ENCODE measurements at places on chromosomes 4 and X. TPM values are rescaled to one million over a fixed set of nuclear protein-coding genes. Genes with fewer than 3 reads are reported as not detected.

DNA sequence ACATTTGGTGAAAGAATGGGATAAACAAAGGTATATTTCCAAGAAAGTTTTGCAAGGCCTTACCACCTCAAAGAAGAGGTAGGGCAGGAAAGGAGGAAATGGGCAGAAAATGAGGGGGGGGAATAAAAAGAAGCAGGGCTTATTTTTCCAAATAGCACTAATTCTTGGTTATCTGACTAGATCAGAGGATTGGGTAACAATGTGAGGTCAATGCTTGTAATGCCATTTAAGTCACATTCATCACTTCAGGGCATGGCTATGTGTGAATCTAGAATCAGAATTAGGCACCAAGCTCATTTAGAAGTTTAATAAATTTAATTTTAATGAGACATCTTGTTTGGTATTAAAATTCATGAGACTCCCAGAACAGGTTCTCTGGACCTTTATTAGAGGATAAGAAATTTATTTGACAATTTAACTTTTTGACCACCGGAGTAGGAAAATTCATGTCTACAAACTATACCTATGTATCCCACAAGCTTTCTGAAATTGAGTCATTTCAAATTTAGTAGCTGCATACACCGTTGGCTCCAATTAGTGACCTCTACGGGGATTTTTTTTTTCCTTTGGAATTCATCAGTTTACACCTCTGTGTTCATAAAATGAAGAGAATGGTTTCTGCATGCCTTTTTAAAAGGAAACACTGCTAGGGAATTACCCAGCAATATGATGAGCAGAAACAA, 1.4 kb upstream of the STS start:
- DNase-seq: no peak

DNA sequence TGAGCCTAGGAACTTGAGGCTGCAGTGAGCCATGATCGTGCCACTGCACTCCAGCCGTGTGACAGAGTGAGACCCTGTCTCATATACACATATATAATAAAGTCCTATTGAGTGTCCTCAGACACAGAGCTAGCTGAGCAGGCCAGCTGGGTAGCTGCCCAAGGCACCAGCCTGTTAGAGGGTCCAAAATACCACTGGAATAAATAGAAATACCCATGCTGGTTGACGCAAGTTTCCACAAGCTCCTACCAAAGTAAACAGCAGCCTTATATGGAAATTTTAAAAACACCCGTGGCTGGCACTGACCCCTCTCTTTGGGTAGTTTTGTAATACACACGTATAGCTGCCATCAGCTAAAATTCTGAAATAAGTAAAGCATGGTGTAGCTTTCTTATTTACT, 348.6 kb downstream of the BCOR start:
- no peak for DNase-seq

Gene PABPC1L2A
- not detected for total RNA-seq

DNA sequence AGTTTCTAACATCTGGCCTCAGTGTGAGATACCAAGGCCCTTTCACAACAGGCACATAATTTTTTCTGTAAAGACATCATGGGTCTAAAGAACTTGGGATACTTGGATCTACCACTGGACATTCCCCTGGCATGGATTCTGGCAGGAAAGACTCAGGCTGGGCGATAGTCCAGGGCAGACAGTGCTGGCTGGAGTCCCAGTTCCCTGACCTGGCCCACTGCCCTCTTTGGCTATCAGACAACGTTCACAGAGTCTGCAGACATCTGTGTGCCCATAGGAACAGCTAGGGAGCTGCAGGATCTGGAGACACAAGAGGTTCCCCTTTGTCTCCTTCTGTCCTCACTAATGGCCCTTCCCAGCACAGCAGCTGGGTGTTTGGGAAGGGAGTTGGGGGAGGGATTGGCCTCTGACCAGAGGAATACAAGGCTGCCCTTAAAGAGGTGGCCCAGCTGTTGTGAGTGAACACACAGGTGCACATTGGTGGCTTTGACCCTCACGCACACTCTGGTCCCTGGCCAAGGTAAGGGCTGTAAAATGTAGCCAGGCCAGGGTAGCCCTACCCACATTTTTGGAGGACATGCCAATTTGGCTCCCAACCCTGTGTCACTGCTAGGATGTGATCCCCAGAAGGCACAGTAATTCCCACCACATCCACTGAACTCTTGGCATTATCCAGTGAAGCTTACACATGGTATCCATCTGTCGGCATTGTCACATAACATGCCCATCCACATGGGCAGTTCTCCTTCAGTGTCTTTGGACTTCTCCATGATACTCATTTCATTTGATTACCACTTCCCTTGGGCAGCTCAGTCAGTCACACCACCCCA, 72.3 kb downstream of the SOX3 start:
- DNase-seq: no peak

DNA sequence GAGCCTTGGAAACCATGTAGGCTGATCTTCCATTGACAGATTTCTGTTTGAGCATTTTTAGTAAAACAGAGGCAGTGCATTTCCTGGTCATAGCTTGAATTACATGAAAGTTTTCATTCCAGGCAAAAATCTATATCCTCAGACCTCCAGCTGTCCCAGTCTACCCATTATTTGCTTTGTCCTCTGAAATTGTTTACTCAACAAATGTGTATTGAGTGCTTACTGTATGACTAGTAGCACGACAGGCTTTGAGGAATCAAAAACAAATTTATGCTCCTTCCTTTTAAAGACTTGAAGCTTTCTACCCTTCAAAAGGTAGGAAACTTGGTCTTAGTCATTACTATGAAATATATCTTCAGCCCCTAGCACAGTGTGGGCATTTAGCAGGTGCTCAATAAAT, 307.9 kb upstream of the IGFBP7 start:
- DNase-seq: no peak

Gene MBNL3
- total RNA-seq: 19.9 TPM

DNA sequence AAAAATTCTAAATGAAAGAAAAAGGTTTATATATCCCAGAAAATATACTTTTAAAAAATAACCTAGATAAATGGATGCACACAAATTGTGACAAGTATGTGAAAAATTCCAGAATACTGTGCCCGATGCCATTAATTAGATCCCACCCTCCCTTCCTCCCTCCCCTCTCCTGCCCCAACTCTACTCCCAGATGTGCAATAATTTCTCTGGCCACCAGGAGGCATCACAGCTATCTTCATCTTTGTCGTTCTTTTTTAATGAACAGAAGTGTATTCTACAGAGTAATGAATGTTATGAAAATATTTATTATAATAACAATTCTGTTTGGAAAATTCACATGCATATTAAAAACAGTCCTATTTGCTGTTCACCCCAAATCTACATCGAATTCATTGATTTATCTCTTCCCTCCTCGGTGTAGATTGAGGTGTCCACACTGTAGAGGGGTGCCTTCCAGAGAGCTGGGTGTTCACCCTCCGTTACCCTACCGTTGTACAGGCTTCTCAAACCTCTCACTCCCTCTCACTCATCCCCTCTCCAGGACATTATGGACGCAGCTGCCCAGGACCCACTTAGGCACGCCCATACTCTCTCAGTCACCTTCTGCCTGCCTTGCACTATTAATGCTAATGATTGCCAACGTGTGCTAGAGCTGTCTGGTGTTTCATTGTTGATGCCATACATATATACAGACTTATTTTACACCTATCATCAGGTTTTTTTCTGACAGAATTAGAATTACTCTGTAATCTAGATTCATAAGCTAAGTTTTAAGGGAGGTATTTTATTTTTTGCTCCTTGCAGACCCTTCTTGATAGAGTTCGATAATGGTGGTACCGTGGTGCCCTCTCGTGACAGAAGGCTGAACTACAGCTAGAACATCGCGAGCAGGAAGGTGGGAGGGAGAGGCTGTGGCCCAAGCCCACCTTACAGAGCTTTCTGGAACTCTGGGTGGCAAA, 14.1 kb downstream of the RAB40AL start:
- DNase-seq: no peak

DNA sequence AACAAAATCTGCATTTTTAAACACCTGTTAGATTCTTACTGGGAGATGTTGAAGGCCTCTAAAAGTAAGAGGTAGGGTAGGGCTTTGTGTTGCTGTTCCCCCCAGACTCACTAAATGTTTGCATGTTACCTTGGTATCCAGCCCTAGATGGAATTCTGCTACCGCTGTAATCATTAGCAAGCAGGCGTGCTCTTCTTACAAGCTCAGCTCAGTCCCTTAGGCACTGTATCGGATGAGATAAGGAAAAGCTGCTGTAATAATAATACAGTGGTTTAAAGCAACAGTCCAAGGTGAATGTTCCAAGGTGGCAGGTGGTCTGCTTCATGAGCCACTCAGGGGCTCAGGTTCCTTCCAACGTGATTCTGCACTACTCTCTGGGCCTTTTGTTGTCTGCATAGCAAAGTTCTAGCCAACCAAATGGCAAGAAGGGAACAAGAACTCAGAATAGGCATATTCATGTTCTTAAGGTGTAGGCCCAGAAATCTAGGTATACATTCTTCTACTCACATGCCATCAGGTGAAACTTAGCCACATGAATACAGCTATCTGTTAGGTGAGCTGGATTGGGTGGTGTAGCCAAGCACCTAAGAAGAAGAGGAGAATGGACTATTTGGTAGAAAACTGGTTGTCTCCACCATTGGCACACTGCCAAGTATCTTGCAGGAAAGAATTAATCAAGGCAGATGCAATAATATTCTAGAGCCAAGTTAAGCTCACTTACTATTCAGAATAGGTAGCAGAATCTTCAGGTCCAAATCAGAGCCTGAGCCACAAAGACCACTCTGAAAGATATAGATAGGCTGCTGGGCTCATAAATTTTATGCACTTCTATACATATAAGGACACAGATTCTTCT, 46.0 kb downstream of the COQ2 start:
- DNase-seq: no peak

Gene GBA3
- total RNA-seq: 0.30 TPM

Gene SPARCL1
- 118 TPM for total RNA-seq

Gene ZMAT1
- total RNA-seq: 2.8 TPM

- DNase-seq: peak; percentile 89
These were observed 393.5 kb downstream of the MAPK10 start for GRCh38 chr4:85966373-85966772.

DNA sequence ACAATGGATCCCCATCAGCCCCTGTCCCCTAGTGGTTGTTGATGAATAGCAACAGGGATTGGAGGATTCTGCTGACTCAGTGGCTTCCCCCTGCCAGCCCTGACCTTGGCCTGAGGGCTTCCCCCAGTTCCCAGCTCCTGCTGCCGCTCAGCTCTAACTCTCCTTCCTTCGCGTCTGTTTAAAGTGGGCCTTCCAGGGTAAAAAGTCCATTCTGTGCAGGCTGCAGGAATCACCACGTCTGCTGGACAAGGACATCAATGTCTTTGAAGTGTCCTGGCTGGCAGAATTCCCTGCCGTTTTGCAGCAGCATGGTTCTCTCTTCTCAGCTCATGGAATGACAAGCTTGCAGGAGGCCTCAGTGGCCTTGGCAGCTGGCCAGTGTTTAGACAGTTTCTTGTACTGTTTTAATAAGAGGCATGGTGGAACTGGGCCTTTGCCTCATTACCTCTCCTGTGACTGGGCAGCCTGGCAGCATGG, 152.5 kb upstream of the STX18 start:
- DNase-seq: no peak

Gene MAGED4
- total RNA-seq: 18.0 TPM

GRCh38 chr4:53716011-53716410, 124.7 kb upstream of the LNX1 start:
- DNase-seq: no peak

Gene GPR34
- 10.9 TPM for total RNA-seq

Gene P2RY4
- total RNA-seq: 0.69 TPM

DNA sequence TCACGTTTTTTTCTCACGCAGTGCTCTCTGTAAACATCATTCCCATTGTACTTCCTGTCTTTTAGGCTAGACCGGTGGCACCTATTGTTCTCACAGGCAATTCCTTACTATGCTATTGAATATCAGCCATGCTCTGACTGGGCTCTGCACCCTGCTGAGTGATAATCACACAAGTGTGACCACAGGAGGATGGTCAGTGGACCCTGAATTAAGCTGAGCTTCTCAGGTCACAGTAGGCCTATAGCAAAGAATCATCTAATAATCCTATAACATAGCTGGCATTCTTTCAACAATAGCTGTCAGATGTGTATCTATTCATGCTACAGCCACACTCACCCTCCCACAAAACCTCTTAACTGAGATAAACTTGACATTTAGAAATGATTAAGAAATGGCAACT, 2399.8 kb upstream of the TENM3 start:
- DNase-seq: no peak

DNA sequence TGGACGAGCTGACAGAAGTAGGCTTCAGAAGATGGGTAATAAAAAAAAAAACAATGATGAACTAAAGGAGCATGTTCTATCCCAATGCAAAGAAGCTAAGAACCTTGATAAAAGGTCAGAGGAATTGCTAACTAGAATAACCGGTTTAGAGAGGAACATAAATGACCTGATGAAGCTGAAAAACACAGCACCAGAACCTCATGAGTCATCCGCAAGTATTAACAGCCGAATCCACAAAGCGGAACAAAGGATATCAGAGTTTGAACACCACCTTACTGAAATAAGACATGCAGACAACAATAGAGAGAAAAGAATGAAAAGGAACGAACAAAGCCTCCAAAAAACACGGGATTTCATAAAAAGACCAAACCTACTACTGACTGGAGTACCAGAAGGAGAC, 10.5 kb downstream of the NELFA start:
- no peak for DNase-seq

DNA sequence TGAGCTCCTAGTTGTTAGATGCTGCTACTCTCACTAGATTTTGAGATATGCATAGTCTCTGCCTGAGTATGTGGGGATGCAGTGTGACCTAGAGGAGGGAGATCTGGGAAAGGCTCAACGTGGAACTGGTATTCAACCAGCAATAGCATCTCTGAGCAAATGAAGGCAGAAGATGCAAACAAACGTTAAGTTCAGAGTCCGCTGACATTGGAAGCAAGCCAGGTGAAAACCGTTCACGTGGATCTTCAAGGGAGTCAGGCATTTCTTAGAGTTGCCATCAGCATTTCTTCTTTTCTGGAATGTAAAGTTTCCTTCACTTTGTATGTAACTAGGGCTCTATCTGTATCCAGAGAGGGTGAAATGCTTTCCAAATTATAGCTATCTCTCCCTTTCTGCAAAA, 59.9 kb downstream of the C4orf51 start:
- no peak for DNase-seq

Gene ATP1B4
- total RNA-seq: 25.9 TPM

DNA sequence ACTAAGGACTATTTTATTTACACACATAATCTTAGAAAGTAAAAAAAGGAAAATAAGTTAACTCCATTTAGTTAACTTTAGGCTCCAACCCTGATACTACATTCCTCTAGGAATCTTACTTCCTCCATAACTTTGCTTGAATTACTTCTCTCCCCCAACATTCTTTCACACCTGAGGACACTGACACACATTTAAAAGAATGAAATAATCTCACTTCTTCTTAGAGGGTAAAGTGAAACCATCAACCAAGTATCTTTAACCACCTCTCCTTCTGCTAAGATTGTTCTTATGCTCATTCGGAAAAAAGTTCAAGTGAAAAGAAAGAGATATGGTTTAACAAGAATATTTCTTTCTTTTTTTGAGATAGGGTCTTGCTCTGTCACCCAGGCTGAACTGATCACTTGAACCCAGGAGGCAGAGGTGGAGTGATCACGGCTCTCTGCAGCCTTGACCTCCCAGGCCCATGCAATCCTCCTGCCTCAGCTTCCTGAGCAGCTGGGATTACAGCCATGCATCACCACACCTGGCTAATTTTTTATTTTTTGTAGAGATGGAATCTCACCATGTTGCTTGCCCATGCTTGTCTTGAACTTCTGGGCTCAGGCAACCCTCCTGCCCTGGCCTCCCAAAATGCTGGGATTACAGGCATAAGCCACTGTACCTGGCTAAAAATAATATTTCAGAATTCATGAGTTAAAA, 28.5 kb downstream of the SLC25A4 start:
- no peak for DNase-seq

Gene GJB1
- total RNA-seq: 0.30 TPM

Gene GLRA2
- 0.20 TPM for total RNA-seq

- no peak for DNase-seq
These were observed 15.0 kb downstream of the TTC29 start for GRCh38 chr4:146930673-146931072.
